CD4-positive, alpha-beta T cell treated with Interleukin-4 for 4 hours (primary cell): ENCODE measurements at places on chromosomes 3 and 15.
A peak's percentile ranks its signal among the peaks of the same experiment; 100 is the strongest.

DNA sequence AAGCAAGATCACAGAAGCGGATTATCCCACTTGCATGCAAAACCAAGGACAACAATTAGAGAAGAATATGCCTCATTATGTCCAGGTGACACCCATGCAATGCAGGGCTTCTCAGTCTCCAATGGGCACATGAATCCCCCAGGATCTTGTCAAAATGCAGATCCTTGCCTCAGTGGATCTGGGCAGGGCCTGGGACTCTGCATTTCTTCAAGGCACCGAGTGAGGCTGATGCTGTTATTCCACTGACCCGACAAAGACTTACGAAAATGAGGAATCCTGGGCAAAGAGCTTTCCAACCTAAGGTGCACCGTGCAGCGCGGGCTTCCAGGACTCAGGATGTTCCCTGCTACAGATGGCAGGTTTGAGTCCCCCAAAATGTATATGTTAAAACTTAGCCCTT is 99.2 kb downstream of the ATP10A start:
- DNase-seq: no peak

GRCh38 chr3:73294537-73294936 is 233.1 kb downstream of the EBLN2 start:
- no peak for DNase-seq

GRCh38 chr3:50410608-50411139 is 51.4 kb upstream of the TMEM115 start:
- DNase-seq: no peak

DNA sequence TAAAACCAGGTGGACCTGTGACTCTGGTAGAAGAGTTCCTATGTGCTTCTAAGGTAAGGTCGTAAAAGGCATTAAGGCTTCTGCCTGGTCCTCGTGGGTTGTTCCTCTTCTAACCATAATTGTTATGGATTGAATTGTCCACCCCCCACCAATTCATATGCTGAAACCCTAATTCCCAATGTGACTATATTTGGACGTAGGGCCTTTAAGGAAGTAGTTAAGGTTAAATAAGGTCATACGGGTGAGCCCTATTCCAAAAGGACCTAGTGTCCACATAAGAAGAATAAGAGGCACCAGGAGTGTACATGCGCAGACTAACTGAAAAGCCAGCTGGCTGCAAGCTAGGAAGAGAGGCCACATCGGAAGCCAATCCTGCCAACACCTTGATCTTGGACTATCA is 1.9 kb downstream of the ADPGK start:
- no peak for DNase-seq

- DNase-seq: no peak
These were observed 140.4 kb downstream of the GABRB3 start for GRCh38 chr15:26632500-26632899.

DNA sequence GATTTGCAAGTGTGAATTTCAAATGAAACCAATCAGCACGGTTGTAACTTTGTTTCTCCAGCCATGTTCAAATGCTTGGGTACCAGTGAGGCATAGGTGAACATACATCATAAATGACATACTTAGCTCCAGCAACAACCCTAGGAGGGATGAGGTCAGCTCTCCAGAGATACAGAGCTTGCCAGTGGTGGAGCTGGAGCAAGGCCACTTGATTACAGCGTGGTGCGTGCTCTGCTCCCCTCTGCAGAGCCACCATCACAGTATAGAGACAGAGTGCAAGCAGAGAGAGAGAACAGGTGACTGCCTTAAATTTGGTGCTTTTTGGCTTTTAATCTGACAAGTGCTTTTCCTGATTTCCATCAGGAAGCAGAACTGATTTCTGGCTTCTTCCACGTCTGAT is 275.1 kb downstream of the PDZRN3 start:
- no peak for DNase-seq

DNA sequence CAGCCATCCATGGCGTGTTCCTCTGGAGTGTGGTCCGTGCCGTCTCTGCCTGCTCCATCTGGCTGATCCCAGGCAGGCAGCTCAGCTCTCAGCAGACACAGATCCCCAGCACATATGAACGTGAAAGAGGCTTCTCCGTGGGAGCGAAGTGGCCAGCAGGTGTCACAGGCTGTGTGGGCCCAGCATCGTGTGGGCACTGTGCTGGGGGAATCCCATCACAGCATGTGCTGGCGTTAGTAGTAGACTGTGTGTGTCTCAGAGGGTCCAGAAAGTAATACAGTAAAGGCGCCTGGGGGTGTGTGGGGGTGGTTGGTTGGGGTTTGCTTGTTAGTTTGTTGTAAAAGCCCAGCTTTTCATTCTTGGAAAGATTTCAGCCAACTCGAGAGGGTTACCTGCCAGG is 147.6 kb downstream of the IGF1R start:
- no peak for DNase-seq

GRCh38 chr3:101009386-101009785 is 16.2 kb upstream of the ABI3BP start:
- no peak for DNase-seq

GRCh38 chr15:91857772-91858171 is 4.3 kb downstream of the SLCO3A1 start:
- DNase-seq: peak; percentile 96

DNA sequence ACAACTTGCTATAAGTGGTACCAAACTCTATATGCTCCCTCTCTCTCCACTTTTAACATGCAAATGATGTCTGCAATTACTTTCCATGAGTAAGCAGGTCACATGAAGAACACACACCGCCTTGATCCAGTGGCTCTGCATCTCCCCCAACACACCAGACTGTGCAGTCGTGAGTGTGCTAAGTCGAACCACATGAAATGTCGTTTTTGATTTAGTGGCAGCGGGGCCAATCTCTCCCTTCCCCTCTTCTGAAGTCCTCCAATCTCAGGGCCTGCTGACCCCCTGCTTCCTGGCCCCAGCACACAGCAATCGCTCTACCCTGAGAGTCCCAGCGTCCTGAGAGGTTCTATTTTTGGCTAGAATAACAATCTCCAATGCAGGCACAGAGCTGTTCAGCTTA is 312.5 kb downstream of the SHQ1 start:
- DNase-seq: no peak

DNA sequence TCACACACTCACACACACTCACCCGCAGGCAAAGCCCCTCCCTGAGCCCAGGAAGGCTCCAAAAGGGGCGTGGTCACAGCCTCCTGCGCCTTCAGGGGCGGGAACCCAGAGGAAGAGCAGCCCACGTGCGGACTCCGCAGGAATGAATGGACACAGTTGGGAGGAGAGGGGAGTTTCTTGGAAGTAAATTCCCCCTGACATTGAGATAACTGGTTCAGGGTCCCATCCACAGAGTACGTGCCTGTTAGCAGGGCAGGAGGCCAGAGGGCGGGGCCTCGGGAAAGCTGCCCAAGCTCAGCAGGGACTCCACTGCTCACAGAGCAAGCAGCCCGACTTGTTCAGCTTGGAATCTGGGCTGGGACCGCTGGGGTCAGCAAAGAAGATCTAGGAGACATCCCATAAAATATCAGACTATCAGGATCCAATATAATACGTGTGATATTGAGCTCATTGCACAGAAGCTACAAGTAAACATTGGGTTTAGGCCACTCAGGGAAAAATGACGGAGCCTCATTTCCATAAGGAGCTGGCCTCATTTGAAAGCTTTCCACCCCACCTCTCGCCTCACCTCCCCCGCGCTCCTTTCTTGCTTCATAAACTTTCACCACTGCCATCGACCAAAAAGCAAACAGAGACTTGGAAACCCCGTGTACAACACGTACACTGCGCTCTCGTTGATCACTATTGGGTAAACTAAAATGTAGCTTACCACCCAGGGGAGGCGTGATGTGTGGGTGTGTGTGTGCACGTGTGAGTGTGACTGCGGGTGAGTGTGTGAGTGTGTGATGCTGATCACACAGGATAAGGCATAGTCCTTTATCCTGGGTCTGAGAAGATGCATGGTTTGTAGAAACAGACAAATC is 36.0 kb downstream of the TM2D3 start:
- no peak for DNase-seq

GRCh38 chr15:97729270-97729669 is 231.2 kb upstream of the ARRDC4 start:
- DNase-seq: no peak

GRCh38 chr3:171781711-171782127 is 28.6 kb downstream of the PLD1 start:
- no peak for DNase-seq

DNA sequence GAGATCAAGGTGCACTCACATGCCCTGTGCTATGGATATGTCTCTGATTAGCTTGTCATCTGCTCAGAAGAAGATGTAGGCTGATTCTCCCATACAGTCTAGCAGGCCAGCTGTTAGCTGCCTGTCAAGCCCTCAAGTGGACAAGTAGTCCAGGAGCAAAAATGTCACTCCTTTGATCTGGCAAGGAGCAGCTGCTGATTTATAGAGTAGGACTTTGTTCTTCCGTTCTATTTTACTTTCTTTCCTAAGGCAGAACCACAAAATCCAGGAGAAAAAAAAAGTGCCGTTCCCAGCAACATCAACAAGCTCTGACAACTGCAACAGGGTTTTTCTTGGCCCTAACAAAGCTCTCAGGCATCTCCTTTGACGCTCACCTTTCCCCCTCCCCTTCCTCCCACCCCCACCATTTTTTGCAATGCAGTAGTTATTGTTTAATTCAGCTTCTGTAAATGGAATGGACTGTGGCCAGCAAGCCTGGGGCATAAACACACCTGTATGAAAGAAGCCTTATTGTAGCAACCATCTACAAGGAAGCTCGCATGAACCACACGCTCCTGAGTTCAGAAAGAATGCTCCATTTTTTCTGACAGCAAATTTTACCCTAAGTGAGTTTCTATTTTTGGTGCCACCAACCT is 196.3 kb downstream of the MEIS2 start:
- no peak for DNase-seq

GRCh38 chr15:72033711-72034110 is 84.2 kb downstream of the MYO9A start:
- DNase-seq: no peak

- no peak for DNase-seq
These were observed 347.3 kb downstream of the CNTN3 start for GRCh38 chr3:74267131-74267530.

GRCh38 chr3:131390331-131390730 is 8.8 kb downstream of the NUDT16 start:
- DNase-seq: no peak

- no peak for DNase-seq
These were observed 80.9 kb downstream of the STT3B start for GRCh38 chr3:31613654-31614053.

- no peak for DNase-seq
These were observed 56.5 kb downstream of the SEMA3G start for GRCh38 chr3:52388348-52388821.

DNA sequence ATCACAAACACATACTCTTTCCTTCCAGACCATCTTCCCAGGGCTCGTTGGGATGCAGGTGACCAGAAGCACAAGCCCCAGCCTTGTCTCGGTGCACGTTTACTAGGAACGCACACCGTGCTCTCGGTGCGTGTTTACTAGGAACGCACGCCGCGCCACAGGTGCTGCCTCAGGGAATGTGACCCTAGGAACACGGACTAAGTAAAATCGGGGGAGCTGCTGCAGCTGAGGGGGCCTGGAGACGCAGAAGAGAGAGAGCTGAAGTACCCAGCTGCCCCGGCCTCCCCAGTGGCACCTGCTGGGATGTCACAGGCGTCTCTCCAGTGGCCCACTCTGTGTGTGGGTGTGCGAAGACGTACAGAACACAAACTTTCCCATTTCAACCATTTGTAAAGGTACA is 91.0 kb upstream of the SNRPA1 start:
- DNase-seq: no peak

DNA sequence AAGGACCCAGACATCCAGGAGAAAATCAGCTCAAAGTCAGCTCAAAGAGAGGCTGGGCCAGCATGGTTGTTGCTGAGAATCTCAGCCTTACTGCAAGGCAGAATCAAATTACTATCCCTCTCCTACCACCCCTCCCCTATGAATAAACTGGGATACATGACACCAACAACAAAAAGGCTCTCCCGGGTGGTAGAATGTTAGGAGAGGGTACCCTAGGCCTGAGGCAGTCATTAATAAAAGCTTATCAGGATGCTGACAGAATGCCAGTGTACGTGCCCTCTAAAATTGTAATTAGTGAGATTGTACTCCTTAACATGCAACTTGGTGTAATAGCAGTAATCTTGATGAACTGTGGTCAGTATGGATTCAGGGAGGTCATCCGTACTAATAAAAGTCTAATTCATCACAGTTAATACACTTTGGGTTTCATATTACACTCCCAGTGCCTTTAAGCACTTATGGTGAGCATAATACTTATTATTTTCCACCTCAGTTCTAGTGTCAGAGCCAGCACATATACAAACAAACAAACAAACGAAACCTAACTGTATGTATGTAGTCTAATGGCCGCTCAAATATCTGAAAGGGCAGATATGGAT is 76.5 kb downstream of the B3GALNT1 start:
- DNase-seq: no peak

GRCh38 chr3:106215047-106215446 is 346.2 kb upstream of the CBLB start:
- peak; percentile 27 for DNase-seq

DNA sequence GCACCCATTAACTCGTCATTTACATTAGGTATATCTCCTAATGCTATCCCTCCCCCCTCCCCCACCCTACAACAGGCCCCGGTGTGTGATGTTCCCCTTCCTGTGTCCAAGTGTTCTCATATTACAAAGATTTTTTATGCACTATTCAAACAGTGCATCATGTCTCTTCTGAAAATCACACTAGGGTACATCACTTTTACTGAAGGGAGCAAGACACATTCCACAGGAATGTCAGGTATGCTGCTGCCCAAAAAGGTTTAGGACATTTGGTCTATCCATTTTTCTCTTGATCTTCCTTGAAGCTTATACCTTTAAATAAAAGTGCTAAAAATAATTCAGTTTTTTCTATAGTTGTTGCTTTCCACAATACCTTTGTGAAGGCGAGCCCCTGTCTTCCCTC is 9.2 kb upstream of the EPHA3 start:
- DNase-seq: no peak

- no peak for DNase-seq
These were observed 31.8 kb downstream of the PLD1 start for GRCh38 chr3:171778493-171778892.

GRCh38 chr3:107412376-107412775 is 35.1 kb downstream of the CCDC54 start:
- DNase-seq: no peak

- DNase-seq: no peak
These were observed 2.0 kb upstream of the BAHD1 start for GRCh38 chr15:40438712-40439111.

- no peak for DNase-seq
These were observed 152.3 kb downstream of the FNDC3B start for GRCh38 chr3:172191629-172192028.

GRCh38 chr15:100235030-100235617 is 106.7 kb downstream of the ADAMTS17 start:
- DNase-seq: no peak

- peak; percentile 26 for DNase-seq
These were observed 15.3 kb downstream of the DNAJC13 start for GRCh38 chr3:132432639-132433038.

GRCh38 chr15:55993804-55994560 is 570 bp upstream of the NEDD4 start:
- no peak for DNase-seq

GRCh38 chr3:105927741-105928140 is 58.9 kb upstream of the CBLB start:
- DNase-seq: no peak

GRCh38 chr3:185508335-185508991 is 9.6 kb upstream of the TMEM41A start:
- no peak for DNase-seq

- DNase-seq: no peak
These were observed 311.2 kb downstream of the RPLP1 start for GRCh38 chr15:69763831-69764230.
